ENCODE measurements at places on chromosomes 12 and 14.

DNA sequence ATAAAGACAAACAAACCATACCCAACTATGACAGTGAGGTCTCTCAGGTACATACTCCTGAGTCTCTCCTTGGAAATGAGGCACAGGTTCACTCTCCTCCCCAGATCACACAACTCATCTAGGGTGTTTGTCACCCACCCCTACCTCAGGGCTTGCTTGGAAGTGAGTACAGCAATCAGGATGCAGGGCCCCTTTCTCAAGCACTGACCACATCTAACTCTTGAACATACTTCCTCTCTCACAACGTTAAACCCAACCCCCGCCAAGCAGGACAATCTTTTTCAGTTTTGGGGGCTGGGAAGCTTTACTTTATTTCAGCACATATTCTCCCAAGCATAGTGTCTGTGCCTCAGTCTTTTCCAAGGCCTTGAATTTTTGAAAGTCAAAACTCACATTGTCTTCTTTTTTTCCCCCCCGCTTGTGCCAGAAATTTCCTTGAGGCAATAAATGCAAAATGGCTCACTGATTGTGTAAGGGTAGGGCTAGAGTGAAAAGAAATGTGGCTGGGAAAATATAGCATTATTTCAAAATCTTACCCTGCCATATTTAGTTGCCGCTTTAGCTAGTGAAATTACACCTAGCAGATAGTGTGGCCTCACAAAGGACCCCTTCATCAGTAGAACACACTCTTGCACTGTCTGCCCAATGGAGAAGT, 2.4 kb upstream of the GPR65 start:
- DNase-seq, result peak; percentile 9

GRCh38 chr12:14695715-14696141, 671 bp downstream of the GUCY2C start:
- DNase-seq, result no peak

DNA sequence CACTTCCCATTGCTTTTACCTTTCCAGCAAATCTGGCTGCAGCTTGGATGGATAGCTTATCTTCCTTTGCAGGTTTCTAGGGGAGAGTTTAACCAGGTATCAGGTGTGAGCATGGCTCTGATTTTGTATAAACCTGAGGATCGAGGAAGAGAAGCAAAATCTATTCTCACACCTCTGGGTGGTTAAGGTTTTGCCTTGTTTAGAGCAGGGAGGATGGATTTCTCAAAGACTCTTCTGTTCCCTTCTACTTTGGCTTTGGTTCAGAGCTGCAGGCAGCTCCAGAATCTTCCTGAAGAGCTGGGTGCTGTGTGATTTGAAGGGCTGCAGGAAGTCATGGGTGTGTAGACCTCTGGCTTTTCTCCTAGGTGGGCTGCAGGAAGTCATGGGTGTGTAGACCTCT, 1.7 kb downstream of the JDP2 start:
- DNase-seq, result no peak

GRCh38 chr12:89453121-89453978, 71.2 kb downstream of the GALNT4 start:
- DNase-seq, result no peak

- DNase-seq, result no peak
These were observed 157.4 kb upstream of the CNTN1 start for GRCh38 chr12:40534828-40535227.

DNA sequence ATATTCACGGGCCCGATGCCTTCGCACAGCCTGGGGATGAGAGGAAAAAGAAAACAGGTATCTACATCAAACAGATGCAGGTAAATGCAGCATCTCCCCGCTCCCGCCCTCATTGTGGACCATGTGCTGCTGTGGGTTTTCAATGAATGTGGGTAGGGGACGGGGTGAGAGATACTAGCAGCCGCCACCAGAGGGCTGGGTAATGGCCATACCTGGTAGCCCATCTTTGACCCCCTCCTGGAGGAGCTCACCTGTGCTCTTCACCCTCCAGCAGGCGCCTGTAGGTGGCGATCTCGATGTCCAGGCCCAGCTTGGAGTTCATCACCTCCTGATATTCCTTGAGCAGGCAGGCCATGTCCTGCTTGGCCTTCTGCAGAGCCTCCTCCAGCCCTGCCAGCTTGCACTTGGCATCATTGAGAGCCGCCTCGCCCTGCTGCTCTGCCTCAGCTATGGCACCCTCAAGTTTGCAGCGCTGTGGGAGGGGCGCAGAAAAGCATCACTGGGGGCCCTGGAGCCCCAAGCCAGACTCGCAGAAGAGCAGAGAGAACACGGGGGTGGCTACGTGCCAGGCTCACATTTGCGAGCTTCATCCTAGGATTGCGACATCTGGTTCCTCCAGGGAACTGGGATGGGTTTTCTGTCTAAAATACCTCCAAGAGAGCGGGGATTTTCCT, 10.2 kb downstream of the KRT82 start:
- no peak for DNase-seq

DNA sequence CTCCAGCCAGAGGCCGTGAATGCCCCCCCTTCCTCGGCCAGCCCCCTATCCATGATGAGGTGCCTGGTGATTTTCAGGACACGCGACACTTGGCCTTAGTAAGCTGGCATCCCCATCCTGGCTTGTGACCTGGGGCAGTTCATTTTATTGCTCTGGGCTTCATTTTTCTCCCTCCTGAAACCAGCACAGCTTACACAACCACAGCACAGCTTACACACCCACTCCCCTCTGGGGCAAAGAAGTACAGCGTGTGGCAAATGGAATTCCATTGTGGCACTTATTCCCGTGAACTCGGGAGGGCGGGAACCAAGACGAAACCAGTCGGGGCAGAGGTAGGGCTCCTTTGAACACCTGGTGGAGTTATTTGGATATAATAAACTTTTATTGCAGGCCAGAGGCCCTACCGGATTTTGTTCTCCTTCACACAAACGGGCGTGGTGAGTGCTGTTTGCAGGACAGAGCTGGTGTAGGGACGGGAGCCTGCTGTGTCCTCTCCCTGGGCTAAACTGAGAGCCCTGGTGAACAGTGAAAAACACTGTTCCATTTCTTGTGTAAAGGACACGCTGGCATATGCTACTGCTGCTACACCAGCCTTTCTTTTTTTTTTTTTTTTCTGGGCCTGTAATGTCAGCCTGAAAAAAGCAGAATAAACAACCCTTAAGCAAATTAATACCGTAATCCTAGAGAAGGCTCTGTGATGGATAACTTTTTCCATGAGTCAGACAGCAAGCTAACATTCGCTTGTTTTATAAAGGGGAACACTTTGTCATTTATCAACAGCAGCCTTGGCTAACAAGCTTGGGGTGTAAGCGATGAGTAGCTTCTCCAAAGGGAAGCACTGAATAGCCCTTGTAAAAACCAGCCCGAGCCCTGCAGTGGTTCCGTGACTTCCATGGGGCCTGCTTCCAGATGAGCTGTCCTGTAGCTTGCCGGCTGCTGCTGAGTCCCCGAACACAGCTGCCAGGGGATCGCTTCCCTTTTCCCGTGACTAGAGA, 29.3 kb downstream of the CD9 start:
- DNase-seq, result peak; percentile 74

GRCh38 chr12:71605039-71605438, 58.6 kb downstream of the ZFC3H1 start:
- no peak for DNase-seq

DNA sequence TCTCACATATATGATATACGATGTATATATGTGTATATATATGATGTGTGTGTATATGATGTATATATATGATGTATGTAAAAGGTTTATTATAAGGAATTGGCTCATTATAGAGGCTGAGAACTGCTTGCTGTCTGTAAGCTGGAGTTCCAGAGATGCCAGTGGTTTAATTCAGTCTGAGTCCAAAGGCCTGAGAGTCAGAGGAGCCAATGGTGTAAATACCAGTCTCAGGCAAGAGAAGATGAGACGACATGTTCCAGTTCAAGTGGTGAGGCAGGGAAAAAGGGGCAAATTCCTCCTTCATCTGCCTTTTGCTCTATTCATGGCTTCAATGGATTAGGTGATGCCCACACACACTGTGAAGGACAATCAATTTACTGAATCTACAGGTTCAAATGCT, 17.1 kb upstream of the STYK1 start:
- DNase-seq, result no peak

GRCh38 chr12:3326156-3326849, 164.7 kb upstream of the PRMT8 start:
- no peak for DNase-seq

DNA sequence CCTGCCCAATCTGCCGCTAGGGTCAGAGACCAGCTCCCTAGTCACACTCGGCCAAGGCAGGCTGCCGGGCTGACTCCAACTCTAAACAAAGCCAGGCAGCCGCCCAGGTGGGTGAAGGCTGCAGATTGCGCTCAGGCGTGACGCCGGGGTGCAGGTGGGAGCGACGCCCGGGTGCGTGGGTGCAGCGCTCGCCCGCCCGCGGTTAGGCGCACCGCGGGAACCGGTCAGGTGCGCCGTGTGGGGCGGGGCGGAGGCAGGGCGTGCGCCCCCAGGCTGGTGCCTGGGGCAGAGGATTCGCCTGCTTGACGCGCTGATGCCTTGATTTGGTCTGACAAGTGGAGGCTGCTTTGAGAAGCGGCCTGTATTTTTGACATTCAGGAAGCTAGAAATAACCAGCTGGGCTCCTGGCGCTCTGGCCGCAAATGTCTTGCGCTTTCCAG, 126.7 kb upstream of the HIF1A start:
- no peak for DNase-seq

GRCh38 chr14:45065956-45066355, 18.0 kb upstream of the PRPF39 start:
- DNase-seq, result no peak

DNA sequence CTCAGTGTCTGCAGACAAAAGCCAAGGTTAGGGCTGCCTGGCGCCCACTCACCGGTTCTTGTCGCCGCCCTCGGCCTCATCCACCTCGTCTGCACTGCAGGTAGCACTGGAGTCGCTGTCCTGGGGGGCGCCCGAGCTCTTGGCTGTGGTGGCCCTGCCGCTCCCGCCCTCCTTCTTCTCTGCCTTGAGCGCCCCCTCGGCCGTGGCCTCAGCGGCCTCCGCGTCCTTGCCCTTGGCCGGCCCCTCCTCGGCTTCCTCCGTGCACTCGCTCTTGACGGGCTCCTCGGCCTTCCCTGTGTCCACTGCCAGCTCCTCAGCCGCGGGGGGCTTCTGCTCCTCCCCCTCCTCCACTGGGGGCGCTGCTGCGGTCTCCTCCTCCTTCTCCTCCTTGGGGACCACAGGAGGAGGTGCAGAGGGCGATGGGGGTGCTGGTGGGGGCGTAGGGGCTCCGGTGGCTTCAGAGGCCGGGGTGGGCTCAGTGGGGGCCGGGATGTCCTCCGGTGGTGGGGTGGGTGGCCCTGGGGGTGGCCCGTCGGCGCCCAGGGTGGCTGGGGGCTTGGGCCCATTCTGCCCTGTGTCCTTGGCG, 77.2 kb downstream of the RFLNA start:
- no peak for DNase-seq

- no peak for DNase-seq
These were observed 24.5 kb downstream of the PCNX4 start for GRCh38 chr14:60116181-60116580.

DNA sequence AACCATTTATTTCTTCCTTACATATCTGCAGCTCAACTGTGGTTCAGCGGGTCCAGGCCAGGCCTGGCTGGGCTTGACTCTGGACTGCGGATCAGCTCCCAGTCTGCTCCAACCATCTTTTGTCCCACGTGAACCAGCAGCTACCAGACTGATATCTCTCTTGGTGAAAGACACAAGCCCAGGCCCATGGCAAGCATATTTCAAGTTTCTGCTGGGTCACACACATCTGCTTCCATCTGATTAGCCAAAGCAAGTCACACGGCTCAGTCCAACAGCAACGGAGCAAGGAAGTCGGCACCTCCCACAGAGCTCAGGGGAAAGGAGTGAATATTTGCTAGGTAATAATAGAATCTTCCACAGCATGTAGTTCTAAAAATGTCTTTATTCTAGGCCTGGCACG, 24.7 kb upstream of the MARK3 start:
- DNase-seq, result no peak

- DNase-seq, result no peak
These were observed 88.4 kb upstream of the DYNC1H1 start for GRCh38 chr14:101875727-101876554.

DNA sequence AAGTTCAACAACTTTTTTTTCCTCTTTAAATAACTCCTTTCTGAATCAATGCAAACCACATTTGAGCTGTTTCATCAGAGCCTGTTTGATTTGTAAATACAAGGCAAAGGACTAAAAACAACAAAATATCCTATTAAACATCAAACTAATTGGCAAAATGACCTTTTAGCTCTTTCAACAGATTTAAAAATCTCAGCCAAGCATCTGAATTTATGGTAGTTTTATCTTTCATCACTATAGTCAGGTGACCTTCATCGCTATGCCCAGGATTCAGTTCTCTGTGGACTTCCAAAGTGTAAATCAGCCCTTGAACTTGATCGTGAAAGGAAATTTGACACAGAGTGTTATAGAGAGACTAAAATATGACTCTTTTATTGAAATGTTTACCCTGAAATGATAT, 1554.5 kb upstream of the FLRT2 start:
- DNase-seq, result no peak

- DNase-seq, result no peak
These were observed 84.3 kb downstream of the PLCZ1 start for GRCh38 chr12:18653465-18653864.

- no peak for DNase-seq
These were observed 451.1 kb downstream of the TMEM117 start for GRCh38 chr12:44286821-44287505.

DNA sequence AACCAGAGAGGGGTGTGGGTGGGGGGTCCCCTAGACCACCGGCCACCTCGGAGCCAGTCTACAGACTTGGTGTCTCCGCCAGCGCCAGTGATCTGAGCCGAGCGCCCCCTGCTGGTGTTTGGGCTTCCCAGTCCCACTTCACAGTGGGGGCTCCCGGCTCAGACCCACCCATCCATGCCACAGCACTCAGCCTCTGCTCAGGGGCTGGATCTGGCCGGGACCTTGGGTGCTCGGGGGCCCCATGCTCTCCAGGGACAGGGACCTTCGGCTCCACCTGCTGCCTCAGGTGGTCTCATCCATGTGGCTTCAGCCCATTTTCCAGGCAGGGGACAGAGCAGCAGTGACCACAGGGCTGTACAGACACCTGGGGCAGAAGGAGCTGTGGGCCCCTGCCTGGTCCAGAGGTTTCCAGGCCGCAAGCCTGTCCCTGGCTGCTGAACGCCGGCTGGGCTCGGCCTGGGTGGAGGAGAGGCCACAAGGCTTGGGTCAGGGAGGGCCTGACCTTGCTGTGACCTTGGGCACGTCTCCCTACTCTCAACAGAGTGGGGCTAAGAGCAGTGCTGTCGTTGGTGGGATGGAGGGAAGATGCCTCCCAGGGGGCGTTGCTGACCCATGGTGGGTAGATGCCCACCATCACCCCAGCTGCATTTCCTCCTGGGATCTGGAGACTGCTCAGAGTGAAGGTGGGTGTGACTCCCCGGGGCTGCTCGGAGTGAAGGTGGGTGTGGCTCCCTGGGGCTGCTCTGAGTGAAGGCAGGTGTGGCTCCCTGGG, 86.3 kb downstream of the KIF26A start:
- no peak for DNase-seq

DNA sequence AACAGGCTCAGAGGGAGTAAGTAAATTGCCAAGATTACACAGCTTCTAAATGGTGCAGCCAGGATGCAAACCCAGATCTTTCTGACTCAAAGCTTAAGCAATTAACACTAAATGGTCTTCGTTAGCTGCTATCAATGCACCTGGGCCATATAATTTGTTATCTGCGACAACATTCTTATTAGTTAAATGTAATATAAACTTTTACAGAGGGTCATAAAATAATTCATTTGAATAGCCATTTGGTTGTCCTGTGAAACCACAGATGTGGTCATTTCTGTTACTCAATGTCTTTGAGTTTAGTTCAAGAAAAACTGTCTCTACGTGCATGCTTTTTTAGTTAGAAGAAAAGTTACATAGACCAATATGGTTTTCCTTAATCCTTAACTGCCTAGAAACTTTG, 22.1 kb upstream of the NAP1L1 start:
- DNase-seq, result no peak

GRCh38 chr14:55381561-55381960, 30.1 kb downstream of the ATG14 start:
- DNase-seq, result no peak

Measured in midbrain (tissue), 1 donor.